ENCODE measurements at places on chromosomes 1 and 21.

GRCh38 chr1:59915516-59915915 lies 11.1 kb downstream of the CYP2J2 start:
- DNase-seq: no peak

GRCh38 chr1:236451796-236452373 lies 57.8 kb downstream of the EDARADD start:
- peak; percentile 7 for DNase-seq

- DNase-seq: no peak
Measured at GRCh38 chr1:31576201-31576669, at the start of gene TINAGL1. Gene TINAGL1 (plus strand): TSS chr1:31576515. CDS start chr1:31577149, 634 bp downstream.

- no peak for DNase-seq
Measured at GRCh38 chr1:195939844-195940243, 668.4 kb downstream of the KCNT2 start.

- DNase-seq: no peak
Measured at GRCh38 chr1:155942578-155943141, 1.2 kb downstream of the RXFP4 start.

DNA sequence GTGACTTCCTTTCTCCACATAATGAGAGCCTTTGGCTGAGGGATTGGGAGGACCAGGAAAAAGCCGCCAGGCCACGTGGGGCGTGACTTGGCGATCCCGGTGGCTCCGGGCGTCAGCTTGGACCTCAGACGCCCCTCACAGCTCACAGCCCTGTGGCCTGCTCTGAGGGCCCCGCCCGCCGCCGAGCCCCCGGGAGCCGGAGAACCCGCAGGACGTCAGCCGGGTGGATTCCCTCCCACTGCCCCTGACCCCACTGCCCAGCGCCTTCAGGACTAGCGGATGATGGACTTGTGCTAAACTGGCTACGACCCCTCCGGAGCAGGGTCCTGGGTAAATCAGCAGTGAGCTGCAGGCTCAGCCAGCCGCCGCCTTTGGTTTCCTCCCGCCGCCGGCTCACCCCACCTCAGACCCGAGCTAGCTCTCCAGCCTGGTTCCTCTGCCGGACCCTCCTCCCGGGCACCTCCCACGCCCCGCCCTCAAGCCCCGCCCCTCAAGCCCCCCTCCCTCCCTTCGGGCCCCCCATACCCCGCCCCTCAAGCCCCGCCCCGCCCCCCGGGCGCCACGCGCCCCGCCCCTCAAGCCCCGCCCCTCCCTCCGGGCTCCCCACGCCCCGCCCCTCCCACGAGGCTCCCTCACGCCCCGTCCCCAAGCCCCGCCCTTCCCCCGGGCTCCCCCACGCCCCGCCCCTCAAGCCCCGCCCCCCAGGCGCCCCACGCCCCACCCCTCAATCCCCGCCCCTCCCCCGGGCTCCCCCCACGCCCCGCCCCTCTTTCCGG lies 10.0 kb upstream of the FAAP20 start:
- DNase-seq: no peak

- DNase-seq: no peak
Measured at GRCh38 chr1:210757677-210758076, 376.3 kb downstream of the KCNH1 start.

DNA sequence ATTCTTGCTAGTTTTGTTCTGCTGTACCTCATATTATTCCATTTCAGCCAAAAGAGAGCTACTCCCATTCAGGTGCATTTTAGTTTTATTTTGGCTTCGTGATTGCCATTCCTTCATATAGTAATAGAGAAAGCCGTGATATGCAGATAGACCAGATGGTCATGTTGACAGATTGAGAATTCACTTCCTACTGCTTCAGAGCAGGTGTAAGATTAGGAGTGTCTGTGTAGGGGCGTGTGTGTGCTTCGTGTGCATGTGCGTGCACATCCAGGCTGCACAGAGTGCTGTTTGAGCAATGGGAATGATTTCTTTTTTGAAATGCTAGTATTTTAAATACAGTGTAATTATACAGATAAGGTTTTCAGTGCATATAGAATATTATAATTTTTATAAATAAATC lies 10.3 kb downstream of the NFIA start:
- no peak for DNase-seq

DNA sequence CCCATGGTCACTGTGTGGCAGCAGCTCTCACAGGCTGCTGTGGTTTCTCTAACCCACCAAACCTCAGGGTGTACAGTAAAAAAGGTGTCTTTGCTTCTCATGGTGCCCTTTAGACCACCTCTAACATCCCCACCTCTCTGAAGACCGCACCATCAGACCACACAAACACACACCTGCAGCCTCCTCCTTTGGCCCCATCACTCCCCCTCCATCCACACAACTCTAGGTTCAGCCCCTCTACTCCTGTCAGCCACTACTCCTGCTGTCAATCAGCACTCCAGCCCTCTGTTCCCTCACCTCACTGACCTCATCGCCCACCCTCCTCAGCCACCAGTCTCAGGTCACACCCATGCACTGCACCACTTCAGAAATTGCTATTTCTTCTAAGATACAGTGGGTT lies 7.5 kb downstream of the ZNF692 start:
- no peak for DNase-seq

DNA sequence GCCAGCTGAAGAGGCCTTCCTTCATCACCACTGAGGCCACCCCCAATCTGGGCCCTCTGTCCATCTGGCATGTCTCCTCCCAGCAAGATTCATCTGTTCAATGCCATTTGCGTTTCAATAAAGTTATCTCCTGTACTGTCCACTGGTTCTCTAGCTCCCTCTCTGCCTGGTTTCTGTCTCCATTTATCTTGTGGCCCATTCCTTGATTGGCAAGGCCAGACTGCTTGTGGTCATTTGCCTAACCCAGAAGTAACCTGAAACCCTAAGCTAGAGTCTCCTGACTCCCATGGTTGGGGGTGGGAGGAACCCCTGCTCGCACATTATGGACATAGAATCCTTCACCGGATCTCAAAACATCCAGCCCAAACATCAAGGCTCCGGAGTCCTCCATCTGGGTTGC lies 2.1 kb upstream of the IPO9 start:
- DNase-seq: no peak

- DNase-seq: no peak
Measured at GRCh38 chr1:93395195-93395594, 49.5 kb downstream of the DR1 start.

DNA sequence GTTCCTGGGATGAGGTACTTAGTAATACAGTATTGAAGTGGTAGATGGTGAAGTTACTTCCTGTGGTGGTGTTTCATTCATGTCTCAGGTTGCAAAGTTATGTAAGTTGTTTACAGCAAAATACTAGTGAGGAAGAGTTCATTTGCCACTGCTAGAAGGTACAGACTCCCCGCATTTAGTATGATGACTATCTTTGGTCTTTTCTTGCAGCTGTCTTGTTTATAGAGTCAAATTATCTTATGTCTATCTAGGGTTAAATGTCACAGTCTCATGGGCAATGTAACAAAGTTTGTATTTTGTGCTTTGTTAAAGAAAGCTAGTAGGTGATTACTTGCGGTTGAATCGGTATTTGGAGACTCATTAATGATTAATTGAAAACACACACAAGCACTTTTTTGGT lies 50.2 kb downstream of the LRRC8D start:
- no peak for DNase-seq

DNA sequence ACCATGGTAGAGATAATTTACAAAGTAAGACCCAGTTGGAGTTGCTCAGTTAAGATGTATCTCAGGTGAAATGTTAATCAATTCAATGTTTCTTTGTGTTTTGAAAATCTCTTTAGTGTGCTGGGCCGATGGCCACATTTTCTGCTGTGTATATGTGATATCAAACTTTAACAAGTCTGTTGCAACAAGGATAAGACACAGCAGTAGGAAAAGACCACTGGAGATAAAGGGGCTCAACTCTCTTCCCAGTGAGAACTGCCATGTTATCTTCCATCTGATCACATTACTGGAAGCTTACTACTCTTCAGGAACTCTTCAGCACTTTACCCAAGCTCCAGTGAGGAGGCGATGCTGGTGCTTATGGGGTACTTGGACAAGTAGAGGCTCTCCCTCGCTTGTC lies 227.7 kb downstream of the NFIA start:
- DNase-seq: no peak

- DNase-seq: no peak
Measured at GRCh38 chr1:185325413-185325812, 8.4 kb upstream of the IVNS1ABP start.

- no peak for DNase-seq
Measured at GRCh38 chr1:15543589-15544568, 17.2 kb downstream of the DNAJC16 start.

GRCh38 chr1:74523873-74524480 lies 11.6 kb upstream of the LRRC53 start:
- no peak for DNase-seq

- no peak for DNase-seq
Measured at GRCh38 chr1:93629101-93630059, 52.3 kb downstream of the BCAR3 start.

GRCh38 chr1:202656057-202656456 lies 54.2 kb downstream of the SYT2 start:
- no peak for DNase-seq

GRCh38 chr1:153347856-153348255 lies 785 bp downstream of the PGLYRP4 start:
- no peak for DNase-seq

DNA sequence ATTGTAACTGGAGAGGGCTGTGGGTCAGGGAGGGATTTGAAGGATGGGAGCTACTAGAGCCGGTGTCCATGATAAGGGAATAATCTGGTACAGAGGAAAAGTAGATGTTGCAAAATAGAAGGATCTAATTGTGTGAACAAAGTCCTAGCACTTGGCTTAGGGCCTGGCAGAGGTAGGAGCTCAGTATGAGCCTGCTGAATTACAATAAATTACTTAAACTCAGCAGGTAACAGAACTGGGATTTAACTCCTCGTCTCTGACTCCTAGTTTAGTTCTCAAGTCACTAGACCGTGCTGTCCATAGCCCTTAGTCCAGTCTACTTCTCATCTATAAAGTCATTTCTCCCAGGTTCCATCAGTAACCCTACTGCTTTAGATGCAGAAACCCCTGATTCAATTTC lies 120.2 kb downstream of the LRRC53 start:
- no peak for DNase-seq

GRCh38 chr1:41535276-41535675 lies 50.8 kb upstream of the EDN2 start:
- no peak for DNase-seq

GRCh38 chr1:3420218-3420951 lies 34.1 kb upstream of the ARHGEF16 start:
- no peak for DNase-seq

GRCh38 chr1:35691571-35692220 lies 27.0 kb downstream of the C1orf216 start:
- DNase-seq: no peak

- no peak for DNase-seq
Measured at GRCh38 chr1:182246783-182247182, 144.8 kb downstream of the GLUL start.

DNA sequence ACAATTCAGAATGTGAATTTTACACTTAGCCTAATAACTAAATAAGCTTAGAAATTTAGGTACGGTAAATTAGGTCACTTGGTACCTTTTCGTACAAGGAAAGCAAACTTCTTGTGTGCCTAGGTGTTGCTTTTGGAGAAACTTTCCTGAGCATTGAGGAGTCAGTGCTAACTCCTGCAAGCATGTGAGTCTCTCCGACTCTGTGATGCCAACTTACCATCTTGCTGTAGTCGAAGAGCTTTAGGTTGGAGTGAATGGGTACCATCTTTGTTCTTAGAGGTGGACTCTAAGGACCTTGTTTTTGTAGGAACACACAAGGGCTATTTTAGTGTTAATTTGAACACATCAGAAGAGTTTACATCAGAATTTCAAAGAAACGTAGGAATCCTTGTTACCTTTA lies 688.9 kb downstream of the USP25 start:
- no peak for DNase-seq

GRCh38 chr1:98538106-98538505 lies 123.4 kb upstream of the SNX7 start:
- no peak for DNase-seq

- no peak for DNase-seq
Measured at GRCh38 chr1:2950926-2951305, 70.4 kb upstream of the ACTRT2 start.

DNA sequence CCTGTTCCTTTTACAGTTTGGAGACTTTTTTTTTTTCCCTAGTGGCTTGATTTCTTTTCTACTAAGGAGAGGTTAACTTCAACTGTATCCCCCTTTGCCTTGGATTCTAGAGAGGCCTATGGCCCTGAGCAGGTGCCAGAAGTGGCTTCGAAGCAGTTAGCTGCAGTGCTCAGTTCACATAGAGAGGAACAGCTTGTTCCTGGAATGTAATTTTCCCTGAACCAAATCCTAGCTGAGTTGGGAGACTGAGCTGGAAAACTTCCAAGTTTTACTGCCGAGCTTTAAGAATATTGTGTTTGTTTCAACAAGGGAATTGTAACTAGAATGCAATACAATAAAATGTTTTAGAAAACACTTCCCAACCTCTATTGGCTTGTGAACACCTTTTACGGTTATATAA lies 17.5 kb downstream of the RD3 start:
- DNase-seq: no peak

DNA sequence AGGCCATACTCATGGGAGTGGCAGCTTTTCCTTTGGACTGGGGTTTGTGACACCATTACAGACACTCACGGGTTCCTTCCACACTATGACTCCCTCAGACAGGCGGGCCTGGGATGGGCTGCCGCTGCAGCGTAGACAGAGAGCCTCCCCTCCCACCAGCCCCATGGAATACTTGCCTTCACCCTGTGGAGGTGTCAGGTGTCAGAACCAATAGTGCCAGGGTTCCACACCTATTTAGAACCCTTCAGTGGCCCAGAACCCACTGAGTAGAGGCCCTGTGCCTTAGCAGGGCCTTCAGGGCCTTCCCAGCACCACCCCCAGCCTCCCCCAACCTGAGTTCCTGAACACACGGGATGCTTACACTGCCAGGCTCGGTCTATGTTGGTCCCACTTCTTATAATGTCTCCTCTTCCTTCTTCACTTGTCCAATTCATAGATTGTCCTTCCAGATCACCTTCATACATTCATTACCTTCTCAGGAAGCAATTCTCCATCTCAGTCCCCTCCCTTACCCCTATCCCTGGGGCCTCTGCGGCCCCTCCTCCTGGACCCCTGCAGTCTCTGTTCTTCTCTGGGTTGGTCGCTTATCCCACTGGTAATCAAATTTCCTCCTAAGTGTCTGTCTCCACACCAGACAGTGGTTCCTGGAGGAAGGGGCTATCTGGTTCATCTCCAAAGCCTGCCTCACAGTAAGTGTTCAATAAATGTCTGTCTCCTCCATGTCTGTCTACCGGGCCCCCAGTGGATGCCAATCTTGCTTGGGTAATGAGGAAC lies 1.4 kb upstream of the RHBG start:
- DNase-seq: no peak

DNA sequence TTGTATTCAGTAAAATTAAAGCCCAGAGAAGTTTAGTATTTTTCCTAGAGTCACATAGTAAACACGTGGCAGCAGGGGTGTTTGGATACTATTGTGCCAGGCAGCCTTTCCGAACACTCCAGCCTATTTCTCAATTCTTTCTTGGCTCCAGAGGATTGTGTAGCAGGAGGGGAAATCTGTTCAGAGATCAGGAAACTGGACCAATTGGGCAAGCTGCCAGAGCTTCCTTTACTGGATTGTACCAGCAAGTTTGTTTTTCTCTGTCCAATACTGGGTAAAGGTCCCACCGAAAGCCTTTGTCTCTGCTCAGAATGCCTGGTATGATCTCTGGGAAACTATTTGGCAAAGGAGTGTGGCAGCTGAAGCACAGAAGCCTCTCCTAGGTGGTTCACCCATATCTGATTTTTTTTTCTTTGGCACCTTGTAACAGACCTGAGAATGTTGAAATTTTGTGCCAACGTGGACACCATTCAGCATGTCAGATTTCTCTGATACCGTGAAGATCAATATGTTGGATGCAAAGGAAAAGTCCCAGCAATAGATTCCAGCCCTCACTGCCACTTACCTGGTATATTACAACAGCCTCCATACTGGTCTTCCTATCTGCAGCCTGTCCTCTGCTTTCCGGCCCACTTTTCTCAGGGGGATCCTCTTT lies 126.2 kb downstream of the FGGY start:
- DNase-seq: no peak

Measured in stimulated activated CD8-positive, alpha-beta memory T cell treated with anti-CD3 and anti-CD28 coated beads, Interleukin-4, amount 100 ng/mL, for 4 hours (primary cell).